Stimulated activated CD4-positive, alpha-beta T cell treated with anti-CD3 and anti-CD28 coated beads, Interleukin-1b, Interleukin-23, amount 100 ng/mL, for 1 hour (primary cell): ENCODE measurements at places on chromosomes 5 and 9.

DNA sequence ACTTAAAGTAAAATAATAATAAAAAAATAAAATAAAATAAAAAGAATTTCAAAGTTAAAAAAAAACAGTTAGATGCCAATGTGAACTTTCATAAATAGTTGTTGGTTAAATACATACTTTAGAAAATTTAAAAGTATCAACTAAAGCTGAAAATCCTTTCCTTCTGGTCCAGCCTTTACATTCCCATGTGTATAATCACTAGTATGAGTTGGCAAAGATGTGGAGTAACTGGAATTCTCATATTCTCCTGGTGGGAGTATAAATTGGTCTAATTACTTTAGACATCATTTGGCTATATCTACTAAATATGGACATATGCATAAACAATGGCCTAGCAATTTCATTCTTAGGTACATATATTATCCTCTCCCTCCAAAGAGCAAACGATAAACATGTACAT, 619.9 kb downstream of the PTPRD start:
- no peak for DNase-seq

DNA sequence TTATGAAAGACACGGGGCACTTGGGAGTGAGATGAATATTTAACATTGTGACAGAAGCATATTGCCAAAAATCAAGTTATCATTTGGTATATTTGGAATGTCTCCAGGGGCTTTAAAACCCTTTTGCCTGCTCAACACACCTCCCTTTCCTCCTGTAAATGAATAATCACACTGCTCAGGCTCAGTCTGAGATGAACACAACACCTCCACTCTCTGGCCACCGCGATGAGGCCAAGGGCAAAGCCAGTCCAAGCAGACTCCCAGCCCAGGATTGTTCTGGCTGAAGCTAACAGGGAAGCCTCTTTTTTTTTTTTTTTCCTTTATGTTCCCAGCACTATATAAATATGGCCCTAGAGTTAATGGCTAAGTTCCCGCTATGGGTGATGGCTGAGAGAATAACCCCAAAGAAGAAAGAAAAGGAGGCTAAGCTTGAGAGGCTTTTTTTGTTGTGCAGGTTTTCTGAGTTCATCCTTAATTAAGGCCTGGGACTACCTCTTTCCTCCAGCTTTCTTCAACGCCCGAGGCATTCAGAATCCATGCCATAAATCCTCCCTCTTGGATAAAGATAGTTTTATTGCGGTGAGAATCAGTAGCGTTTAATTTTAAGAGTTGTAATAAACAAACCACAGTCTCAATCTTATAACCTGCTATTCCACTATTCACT, 10.5 kb upstream of the ERAP1 start:
- DNase-seq, result no peak

DNA sequence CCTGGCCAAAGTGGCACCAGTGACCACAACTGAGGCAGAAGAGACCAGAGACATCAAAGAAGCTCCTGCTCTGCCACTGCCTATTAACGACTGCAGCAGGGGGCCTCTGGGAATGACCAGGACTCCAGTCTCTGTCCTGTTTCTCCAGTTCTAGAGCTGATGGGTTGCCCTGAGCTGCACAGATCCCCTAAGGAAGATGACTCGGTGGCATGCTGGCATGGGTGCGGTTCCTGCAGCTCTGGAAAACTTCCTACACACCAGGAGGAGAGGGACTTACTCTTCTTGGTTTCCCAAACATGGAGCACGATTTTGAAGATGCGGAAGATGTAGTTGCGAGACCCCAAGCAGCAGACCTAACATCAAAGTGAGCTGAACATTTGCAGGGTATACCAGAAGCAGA, 2.7 kb downstream of the SLIT3 start:
- no peak for DNase-seq

DNA sequence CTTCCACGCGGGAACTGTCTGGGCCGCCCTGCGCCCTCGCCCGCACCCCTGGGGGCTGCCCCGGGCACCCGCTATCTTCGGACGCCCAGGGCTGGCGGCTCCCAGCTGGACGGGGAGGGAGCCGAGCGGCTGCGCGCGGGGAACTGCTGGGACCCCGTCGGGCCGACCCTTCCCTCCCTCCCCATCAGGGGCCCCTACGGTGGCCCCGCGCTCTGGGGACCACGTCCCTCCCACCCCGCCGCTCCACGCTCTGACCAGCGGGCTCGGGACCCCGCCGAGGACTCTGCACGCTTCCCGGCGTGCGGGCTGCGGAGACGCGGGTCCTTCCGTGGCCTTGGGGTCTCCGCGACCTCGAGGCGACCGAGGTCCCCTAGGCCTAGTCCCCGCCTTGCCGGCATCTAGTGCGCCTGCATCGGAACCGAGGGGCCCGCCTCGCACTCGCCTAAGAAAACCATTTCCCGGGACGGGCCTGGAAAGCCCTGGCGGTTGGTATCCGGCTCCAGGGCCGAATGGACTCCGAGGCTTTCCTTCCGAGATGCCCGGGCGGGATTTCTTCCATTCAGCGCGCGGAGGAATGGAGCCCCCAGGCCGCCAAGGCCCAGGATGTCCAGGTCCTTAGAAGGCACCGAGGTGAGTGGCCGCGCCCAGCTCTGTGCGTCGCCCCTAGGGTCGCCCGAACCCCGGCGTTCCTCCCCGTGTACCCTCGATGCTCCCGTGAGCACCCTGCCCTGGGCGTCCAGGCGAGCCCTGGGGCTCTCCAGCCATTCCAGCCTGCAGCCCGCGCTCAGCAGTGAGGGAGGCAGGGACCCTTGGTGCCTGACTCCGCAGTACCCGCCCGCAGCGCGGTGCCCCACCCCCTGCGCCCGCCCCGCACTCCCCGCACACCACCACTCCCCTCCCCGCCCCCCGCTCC, 705 bp upstream of the SLC6A3 start:
- DNase-seq, result no peak

GRCh38 chr9:93143830-93144530, 9.9 kb upstream of the NINJ1 start:
- no peak for DNase-seq

DNA sequence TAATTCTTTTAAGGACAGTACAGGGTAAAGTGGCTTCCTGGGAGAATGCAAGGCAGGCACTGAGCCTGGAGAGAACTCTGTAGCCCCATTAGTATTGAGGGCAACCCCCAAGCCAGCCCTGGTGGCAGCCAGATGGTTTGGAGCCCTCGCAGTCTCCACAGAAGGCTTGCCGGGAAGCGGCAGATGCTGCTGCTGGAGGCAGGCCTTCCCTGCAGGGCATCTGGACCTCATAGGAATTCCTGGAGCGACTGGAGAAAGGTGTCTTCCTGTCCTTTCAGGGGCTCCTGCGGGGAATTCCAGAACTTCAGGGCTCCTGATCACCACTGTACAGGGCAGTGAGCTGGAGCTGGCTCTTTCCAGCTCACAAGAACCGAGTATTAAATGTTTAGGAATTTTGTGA, 167.5 kb downstream of the INSYN2B start:
- no peak for DNase-seq
